Activated T-helper 2 cell treated with anti-CD3 and anti-CD28 coated beads, Interferon-gamma antibody, Interleukin-2, Interleukin-4, amounts not matched to agents 10 μg/mL and 5 μg/mL and 100 μg/mL, durations not matched to agents 14 hours and 24 hours and 36 hours (primary cell): ENCODE measurements at places on chromosomes 3 and 15. TPM values are rescaled to one million over a fixed set of nuclear protein-coding genes. Genes with fewer than 3 reads are reported as not detected.

The FMN1 gene
- 0.02 and 0.69 TPM in 2 replicates for total RNA-seq

- no peaks in the 10 kb centered on the region for H3K27me3 ChIP-seq
- no peak for DNase-seq
- H3K27ac ChIP-seq = no peak overlapping the region
- no peak overlapping the region for H3K4me3 ChIP-seq
These were observed 813.3 kb upstream of the ARRDC4 start for GRCh38 chr15:97146929-97147870.

GRCh38 chr3:44132061-44132460 lies 109.6 kb upstream of the TOPAZ1 start:
- peaks cover 4% of the 10 kb centered on the region for H3K27me3 ChIP-seq
- no peak for DNase-seq
- H3K27ac ChIP-seq = no peak overlapping the region
- H3K4me3 ChIP-seq = no peak overlapping the region
- peaks cover 8% of the 10 kb centered on the region for H3K4me1 ChIP-seq

- DNase-seq = no peak
- no peak overlapping the region for H3K27ac ChIP-seq
- no peaks in the 10 kb centered on the region for H3K36me3 ChIP-seq
- H3K4me3 ChIP-seq = no peak overlapping the region
- no peaks in the 10 kb centered on the region for H3K4me1 ChIP-seq
- H3K27me3 ChIP-seq = no peaks in the 10 kb centered on the region
These were observed 545.5 kb downstream of the NTRK3 start for GRCh38 chr15:87711026-87711425.

DNA sequence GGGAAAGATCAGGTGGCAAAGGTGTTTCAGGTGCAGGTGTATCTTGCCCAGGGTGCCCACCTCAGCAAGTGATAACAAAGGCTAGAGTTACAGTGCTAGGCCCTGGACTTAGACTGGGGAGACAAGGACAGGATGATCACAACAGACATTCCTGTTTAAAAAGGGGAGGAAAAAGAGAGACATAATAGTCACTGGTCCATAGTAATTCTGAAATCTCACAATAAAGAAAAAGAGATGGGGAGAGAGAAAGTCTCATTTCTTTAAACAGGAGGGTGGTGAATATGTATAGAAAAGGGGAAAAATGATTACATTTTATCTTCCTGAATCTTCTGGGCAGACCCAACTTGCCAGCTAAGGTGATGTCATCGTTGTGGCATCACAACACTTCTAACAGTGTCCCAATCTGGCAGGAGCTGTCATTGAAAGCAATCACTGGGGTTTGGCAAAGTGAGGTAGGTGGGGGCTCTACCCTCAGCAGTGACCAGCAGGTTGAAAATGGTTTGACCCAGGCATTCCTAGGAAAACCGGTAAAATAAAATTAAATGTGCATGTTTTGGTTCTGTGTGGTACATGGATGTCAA lies 99.5 kb downstream of the ZNF621 start:
- H3K27ac ChIP-seq = no peak overlapping the region
- no peaks in the 10 kb centered on the region for H3K27me3 ChIP-seq
- peaks cover 2% of the 10 kb centered on the region for H3K4me1 ChIP-seq
- no peak overlapping the region for H3K4me3 ChIP-seq
- H3K36me3 ChIP-seq = no peaks in the 10 kb centered on the region

DNA sequence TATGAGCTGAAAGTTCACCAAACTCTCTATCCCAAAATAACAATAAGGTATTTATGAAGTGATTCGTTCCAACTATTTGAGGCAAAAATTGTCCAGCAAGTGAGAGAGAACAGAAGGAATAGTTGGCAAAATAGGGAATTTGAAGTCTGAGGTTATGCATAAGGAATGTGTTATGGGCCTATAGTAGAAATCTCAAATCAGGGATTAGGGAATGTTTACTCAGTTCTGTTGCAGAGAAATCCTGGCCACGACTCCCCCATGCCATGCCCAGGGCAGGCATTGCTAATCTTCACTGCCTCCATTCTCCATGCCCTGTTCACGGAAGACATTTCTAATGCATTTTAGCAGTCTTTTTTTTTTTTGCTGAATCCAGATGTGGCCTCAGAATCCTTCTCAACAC lies 58.6 kb downstream of the FLNB start:
- H3K36me3 ChIP-seq = no peaks in the 10 kb centered on the region
- H3K27ac ChIP-seq = no peak overlapping the region
- H3K4me3 ChIP-seq = no peak overlapping the region
- H3K27me3 ChIP-seq = no peaks in the 10 kb centered on the region
- DNase-seq = no peak

- DNase-seq = no peak
- H3K36me3 ChIP-seq = no peaks in the 10 kb centered on the region
- no peaks in the 10 kb centered on the region for H3K27me3 ChIP-seq
- no peaks in the 10 kb centered on the region for H3K4me1 ChIP-seq
- H3K4me3 ChIP-seq = no peak overlapping the region
These were observed 5.3 kb downstream of the PLA2G4F start for GRCh38 chr15:42151141-42151561.
